GM23248 (cell line): ENCODE measurements at places on chromosomes 6 and 20.
A peak's percentile ranks its signal among the peaks of the same experiment; 100 is the strongest.

GRCh38 chr6:15520626-15521203 is 142.1 kb downstream of the DTNBP1 start:
- no peak for DNase-seq

DNA sequence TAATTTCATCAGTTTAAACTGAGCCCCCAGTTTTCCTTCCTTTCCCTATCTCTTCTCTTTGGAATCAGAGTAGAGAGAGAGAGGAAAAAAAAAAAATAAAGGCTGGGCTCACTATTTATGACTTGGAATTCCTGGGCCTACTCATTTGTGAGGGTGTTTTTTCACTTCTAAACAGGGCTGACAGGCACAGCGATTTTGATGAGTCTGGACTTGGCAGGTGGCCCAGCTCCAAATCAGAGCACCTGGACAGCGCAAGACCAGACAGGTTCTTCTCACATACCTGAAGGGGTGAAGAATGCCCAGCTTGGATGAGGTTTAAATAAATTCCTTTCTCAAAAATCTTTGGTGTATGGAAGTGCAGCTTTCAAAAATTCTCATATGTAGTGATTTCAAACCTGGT is 122.2 kb downstream of the KIF13A start:
- DNase-seq: peak; percentile 45

DNA sequence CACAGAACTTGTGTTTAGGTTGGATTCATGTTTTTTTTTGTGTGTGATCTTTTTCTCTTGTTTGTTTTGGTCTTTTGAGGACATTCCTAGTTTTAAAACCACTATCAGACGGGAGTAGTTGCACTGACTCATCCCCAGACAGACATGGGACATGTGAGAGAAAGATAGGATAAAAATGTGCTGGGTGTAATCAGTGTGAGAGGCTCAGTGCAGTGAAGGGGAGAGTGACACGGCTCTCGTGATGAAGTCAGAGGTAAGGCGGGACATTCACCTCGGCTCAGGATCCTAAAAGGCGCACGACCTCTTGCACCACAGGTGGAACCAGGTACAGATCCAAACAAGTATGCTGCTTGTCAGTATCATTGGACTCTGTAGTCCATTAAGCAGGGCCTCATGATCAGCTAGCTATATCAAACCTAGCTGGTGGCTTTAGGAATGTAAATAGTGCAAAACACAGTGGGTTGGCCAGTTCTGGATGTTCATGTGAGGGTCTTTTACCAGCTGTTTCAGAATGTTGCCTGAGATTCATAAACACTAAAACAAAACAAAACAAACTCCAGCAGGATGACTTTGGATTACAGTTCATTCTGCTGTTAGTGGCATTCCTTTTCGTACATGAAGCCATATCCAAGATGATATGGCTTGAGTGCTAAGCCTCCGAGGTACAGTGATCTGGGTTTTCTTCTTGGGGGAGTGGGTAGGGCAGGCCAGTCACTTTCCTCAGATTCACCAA is 18.0 kb downstream of the FOXO3 start:
- DNase-seq: peak; percentile 64

GRCh38 chr6:55758156-55758937 is 117.0 kb downstream of the BMP5 start:
- peak; percentile 96 for DNase-seq

- no peak for DNase-seq
Observed at GRCh38 chr20:42549496-42549895, 640.2 kb downstream of the PTPRT start.

DNA sequence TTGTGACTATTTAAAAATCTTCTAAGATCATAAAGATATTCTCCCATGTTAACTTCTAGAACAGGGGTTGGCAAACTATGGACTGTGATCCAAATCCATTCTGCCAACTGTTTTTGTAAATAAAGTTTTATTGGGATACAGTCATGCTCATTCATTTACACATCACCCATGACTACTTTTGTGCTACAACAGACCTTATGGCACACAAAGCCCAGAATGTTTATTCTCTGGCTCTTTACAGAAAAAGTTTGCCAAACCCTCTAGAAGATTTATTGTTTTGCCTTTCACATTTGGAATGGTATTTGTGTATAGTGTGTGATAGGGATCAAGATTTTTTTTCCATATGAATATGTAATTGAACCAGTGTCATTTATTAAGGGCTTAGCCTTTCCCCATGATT is 341.7 kb downstream of the CD83 start:
- no peak for DNase-seq

GRCh38 chr6:167428664-167429333 is 103.9 kb downstream of the TTLL2 start:
- no peak for DNase-seq

DNA sequence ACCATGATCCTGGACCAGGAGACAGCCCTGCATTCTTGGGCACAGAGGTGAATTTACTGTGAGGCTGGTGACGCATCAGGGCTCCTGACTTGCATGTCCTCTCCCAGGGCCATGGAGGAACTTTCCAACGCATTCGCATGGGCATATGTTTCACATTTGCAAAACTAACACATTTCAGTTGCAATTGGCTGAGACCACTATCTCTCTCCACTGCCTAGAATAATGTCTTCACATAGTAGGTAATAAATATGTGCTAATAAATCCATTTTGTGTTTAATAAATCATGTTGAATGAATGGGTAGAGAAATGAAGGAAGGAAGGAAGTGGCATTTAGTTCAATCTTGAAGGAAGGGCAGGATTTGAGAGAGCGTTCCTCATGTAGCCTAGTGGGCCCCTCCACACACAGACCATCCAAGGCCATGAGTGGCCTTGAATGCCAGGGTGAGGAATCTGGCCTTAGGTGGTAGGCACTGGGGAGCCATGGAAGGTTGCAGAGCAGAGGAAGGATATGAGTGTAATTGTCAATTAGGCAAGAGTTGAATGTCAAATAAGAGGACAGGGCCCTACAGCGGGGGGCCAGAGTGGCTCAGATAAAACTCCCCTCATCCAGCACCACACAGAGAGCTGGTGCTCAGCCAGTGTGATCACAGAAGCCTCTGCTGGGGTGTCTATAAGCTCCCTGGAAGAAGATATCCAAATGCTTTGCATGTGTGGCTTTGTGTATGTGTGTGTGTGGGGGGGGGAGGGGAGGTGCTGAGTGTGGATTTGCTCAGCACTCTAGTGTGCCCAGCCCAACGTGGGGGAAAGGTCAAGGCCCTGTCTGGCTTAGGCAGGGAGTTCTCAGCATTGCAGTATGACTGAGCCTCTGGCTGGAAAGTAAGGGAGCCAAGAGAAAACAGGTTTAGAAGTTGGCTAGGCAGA is 30.9 kb upstream of the CCN5 start:
- no peak for DNase-seq

DNA sequence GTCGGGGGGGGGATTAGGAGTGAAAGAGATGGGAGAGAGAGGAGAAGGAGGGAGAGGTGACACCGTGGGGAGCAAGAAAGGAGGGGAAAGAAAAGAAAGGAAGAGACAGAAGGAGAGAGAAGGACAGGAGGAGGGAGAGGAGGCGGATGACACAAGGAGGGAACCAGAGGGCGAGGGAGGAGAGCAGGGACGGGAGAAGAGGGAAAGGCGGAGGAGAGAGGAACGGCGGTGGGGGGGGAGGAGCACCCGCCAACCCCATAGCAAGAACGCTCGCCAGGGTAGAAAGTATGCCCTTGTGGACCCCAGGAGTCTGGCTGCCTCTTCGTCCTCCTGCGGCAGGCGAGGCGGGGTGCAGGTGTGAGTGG is 4.5 kb upstream of the INSM1 start:
- DNase-seq: no peak

GRCh38 chr6:132763269-132763668 is 5.6 kb upstream of the VNN2 start:
- peak; percentile 5 for DNase-seq

GRCh38 chr20:5590899-5591298 is 159.3 kb upstream of the SHLD1 start:
- DNase-seq: no peak

DNA sequence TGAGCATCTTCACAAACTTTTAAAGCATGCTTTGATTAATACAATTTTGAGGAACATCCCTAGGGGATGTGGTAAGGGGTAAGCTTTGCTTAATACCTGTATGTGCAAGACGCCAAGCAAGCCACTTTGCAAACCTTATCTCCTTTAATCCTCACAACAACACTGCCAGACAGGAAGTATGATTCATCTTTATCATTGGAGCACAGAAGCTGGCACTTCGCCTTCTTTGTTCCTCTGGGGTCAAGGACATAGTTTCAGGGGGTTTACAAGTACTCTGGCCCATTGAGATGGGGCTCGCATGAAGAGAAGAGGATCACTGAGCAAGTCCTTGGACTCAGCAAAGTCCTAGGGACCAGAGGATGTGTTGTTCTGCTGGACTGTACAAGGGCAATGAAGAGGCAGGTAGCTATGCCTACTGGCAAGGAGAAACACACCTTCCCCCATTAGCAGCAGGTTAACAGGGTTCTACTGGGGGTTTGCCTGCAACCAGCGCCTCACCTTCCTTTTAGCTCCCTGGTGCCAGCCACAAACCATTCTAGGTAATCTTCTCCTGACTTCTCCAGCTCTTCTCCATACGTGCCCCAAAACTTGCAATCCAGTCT is 8.8 kb downstream of the TMEM244 start:
- DNase-seq: no peak

- no peak for DNase-seq
Observed at GRCh38 chr6:132261354-132261753, 139.9 kb downstream of the MOXD1 start.

GRCh38 chr6:128358244-128358776 is 162.1 kb downstream of the PTPRK start:
- peak; percentile 28 for DNase-seq

- no peak for DNase-seq
Observed at GRCh38 chr6:14882394-14883026, 363.4 kb upstream of the JARID2 start.

DNA sequence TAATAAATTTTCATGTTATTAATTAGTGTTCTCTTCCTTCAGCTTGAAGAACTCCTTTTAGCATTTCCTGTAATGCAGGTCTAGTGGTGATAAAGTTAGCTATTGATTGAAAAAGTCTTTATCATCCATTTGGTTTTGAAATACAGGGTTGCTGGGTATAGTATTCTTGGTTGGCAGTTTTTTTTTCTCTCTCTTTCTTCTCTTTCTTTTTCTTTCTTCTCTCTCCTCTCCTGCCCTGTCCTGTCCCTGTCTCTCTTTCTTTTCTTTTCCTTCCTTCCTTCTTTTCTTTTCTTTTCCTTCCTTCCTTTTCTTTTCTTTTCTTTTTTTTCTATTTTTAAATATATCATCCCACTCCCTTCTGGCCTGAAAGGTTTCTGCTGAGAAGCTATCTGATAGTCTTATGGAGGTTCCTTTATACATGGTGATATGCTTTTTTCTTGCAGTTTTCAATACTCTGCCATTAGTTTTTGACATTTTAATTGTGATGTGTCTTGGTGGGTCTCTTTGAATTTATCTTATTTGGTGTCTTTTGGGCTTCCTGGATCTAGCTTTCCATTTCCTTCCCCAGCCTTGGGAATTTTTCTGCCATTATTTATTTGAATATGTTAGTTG is 55.4 kb downstream of the CDC5L start:
- DNase-seq: no peak

DNA sequence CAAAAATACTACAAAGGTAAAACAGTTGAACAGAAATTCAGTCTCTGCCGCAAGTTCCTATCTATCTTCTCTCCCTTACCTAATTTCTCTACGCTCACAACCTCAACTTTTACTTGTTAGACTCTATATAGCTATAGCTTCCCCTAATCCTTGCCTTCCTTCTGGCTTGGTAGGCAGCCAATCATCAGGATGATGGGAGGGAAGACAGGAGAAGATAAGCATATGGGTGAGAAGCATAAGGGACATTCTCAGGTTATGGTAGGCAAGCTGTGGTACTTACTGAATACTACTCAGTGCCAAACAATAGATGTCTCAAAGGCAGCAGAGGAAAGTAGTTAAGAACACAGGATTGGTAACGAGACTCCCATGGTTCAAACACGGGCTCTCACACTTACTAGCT is 7.8 kb downstream of the CCNC start:
- DNase-seq: no peak

GRCh38 chr20:11686820-11687543 is 230.7 kb upstream of the BTBD3 start:
- peak; percentile 27 for DNase-seq

DNA sequence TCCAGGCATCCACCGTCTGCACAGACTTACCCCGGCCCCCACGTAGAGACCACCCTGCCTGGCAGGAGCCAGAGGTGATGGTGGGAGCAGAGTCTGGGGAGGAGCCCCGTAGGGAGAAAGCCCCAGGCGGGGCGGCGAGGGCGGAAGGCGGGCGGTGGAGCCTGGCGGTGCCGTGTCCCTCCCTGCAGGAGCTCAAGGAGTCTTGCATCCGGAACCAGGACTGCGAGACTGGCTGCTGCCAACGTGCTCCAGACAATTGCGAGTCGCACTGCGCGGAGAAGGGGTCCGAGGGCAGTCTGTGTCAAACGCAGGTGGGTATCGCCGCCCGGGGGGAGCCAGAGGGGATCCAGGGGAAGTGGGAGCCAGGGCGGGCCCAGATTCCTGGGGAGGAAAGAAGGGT is 6.0 kb downstream of the CLPSL1 start:
- peak; percentile 48 for DNase-seq

DNA sequence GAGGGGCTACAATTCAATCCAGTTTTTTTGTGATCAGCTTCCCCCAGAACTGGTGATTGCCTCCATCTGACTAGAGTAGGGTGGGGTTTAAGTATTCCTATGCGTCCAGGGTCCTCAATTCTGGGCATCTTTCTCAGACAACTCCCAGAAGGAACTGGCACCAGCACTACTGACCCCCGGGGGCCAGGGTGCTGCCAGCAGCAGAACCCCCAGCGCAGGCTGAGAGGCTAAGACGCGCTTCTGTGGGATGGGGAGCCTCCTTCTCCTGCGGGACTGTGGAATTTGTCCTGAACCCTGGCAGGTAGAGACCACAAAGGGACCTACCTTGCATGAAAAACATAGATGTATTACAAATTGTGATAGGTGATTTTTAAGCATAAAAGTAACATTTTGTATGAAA is 124.4 kb downstream of the PACRG start:
- DNase-seq: no peak

GRCh38 chr6:169156108-169156792 is 97.4 kb downstream of the THBS2 start:
- no peak for DNase-seq

DNA sequence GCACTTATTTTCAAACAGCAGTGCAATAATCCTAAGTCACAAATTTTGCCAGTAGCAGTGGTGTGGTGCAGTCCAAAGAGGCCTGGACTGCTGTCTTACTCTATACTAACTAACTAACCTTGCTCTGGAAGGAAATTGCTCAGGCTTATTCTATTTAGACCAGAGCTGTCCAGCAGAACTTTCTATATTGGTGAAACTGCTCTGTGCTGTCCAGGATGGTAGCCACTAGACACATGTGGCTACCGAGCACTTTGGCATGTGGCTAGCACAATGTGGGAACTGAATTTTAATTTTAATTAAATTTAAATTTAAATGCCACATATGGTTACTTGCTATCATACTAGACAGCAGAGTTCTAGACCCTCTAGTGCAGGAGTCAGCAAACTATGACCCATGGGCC is 27.1 kb upstream of the FBXO9 start:
- DNase-seq: no peak

GRCh38 chr6:22448291-22448711 is 121.1 kb upstream of the HDGFL1 start:
- no peak for DNase-seq

- no peak for DNase-seq
Observed at GRCh38 chr6:158013904-158014504, 32.3 kb downstream of the SYNJ2 start.

GRCh38 chr20:41617059-41617901 is 897 bp downstream of the CHD6 start:
- peak; percentile 74 for DNase-seq

GRCh38 chr20:3980260-3981131 is 34.9 kb downstream of the RNF24 start:
- peak; percentile 87 for DNase-seq
